Activated B cell treated with CpG ODN at 0.5 μM for 24 hours (primary cell): ENCODE measurements at places on chromosomes 1 and 21.
A peak's percentile ranks its signal among the peaks of the same experiment; 100 is the strongest.

- peaks cover 3% of the 10 kb centered on the region for H3K36me3 ChIP-seq
- peaks cover 3% of the 10 kb centered on the region for H3K4me1 ChIP-seq
- no peak overlapping the region for H3K4me3 ChIP-seq
- H3K27me3 ChIP-seq: no peaks in the 10 kb centered on the region
- no peak for DNase-seq
- H3K27ac ChIP-seq: no peak overlapping the region
These were observed 330.0 kb downstream of the PTPRC start for GRCh38 chr1:198968866-198969265.

GRCh38 chr1:45854724-45855123, 51.3 kb downstream of the MAST2 start:
- DNase-seq: no peak
- H3K4me3 ChIP-seq: no peak overlapping the region
- peaks cover 6% of the 10 kb centered on the region for H3K36me3 ChIP-seq
- H3K4me1 ChIP-seq: no peaks in the 10 kb centered on the region
- no peaks in the 10 kb centered on the region for H3K27me3 ChIP-seq
- H3K27ac ChIP-seq: no peak overlapping the region

DNA sequence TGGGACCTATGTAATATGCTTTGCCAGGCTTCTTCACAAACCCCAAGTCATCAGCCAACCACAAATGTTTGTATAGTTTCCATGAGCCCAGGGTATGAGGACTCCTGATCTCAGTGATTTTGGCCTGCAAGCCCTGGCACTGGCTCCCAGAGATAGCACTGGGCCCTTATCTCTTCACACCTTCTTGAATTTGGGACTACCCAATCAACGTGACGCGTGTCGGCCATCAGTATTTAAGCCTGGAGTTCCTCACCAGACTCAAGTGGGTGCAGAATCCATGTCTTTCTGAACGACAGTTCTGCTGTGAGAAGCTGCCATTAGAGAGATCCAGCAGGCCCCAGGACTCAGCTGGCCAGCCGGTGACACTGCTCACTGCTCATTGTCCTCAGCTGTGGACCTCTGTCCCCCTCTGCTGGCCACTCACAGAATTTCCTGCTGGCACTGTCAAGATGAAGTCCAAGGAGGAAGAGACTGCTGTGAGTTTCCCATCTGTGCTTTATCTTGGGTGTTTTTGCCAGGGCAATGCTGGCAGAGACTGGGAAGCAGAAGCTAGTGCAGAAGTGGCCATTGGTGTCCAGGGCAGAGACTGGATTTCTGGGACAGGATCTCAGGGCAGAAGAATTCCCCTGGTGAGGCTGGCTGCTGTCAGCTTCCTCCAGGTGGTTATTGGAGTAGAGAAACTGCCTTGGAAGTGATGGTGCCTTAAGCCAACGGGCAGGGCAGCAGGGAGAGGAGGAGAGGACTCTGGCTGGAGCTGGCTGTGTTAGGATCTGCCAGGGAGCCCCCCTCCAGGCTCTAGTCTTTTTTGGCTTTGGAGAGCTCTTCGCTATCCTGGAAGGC, 28.4 kb downstream of the TMCC2 start:
- no peaks in the 10 kb centered on the region for H3K4me1 ChIP-seq
- H3K27me3 ChIP-seq: peaks cover 3% of the 10 kb centered on the region
- no peak overlapping the region for H3K4me3 ChIP-seq
- H3K27ac ChIP-seq: no peak overlapping the region

- no peaks in the 10 kb centered on the region for H3K4me1 ChIP-seq
- H3K27me3 ChIP-seq: peaks cover 12% of the 10 kb centered on the region
- no peak overlapping the region for H3K27ac ChIP-seq
- no peak for DNase-seq
These were observed 133.7 kb upstream of the CTTNBP2NL start for GRCh38 chr1:112262316-112262715.

GRCh38 chr1:242467556-242468145, 56.8 kb downstream of the PLD5 start:
- no peak overlapping the region for H3K4me3 ChIP-seq
- H3K27ac ChIP-seq: no peak overlapping the region
- no peak for DNase-seq
- H3K4me1 ChIP-seq: peaks cover 4% of the 10 kb centered on the region
- no peaks in the 10 kb centered on the region for H3K36me3 ChIP-seq
- H3K27me3 ChIP-seq: peaks cover 9% of the 10 kb centered on the region

DNA sequence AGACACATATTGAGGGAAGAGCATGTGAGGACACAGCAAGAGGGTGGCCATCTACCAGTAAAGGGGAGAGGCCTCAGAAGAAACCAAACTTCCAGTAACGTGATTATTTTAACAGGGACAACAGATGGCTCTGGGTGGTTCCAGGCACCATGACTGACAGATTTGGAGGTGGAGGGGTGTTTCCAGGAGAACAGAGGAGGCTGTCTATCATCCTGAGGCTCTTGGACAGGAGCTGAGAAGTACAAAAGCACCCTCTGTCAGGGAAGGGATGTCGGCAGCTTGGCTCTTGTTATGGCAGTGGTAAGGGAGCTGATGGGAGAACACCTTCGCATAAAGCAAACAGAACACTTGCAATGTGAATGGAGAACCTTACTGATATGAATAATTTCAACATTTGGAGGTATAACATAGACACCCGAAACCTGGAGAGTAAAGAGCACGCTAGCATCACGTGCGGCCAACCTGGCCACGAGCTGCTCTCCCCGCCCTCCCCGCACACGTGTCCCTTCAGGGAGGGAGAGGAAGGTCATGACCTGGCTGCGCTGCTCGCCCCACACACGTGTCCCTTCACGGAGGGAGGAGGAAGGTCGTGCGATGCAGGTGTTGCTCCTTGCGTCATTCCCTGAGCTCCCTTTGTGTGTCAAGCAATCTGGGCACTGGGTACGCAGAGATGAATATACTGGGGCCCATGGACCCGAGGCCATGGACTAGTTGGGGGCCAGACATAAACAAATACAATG, 37.5 kb upstream of the NLRP3 start:
- peaks cover 3% of the 10 kb centered on the region for H3K4me1 ChIP-seq
- DNase-seq: no peak
- H3K4me3 ChIP-seq: no peak overlapping the region
- H3K27ac ChIP-seq: no peak overlapping the region

- H3K4me1 ChIP-seq: peaks cover 36% of the 10 kb centered on the region
- H3K27ac ChIP-seq: no peak overlapping the region
- H3K27me3 ChIP-seq: no peaks in the 10 kb centered on the region
- H3K4me3 ChIP-seq: no peak overlapping the region
- no peaks in the 10 kb centered on the region for H3K36me3 ChIP-seq
These were observed 8.1 kb upstream of the PLEKHM2 start for GRCh38 chr1:15676010-15676409.

DNA sequence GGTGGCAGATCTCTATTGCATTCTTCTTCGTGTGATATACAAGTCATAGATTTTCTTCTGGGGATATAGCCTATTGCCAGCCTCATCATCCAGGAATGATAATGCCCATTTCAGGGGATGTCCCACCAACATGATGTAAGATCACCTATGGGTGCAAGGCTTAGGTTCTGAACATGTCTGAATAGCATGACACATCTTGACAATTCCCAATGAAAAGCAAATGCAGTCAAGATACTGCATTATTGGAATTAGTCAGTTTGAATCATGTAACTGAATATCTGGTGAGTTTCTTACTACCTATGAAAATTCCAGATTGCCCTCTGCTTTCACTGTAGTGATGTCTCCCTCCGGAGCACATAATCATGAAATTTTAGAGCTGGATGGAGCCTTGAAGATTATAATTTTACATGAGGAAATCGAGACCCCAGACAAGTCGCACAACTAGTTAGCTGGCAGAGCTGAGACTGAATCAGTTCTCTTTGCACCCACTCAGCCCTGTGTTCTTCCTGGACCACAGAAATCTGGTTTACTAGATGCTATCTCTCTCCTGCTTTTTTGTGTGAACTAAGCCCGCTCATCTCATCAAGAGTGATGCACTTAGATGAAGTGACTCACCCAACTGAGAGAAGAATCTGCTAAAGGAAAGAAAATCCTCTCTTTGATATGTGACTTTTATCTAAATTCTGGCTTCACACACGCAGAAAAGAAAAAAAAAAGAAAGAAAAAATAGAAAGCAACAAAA, 65.0 kb downstream of the WDR64 start:
- H3K27me3 ChIP-seq: peaks cover 13% of the 10 kb centered on the region
- no peak for DNase-seq
- H3K4me3 ChIP-seq: no peak overlapping the region
- no peak overlapping the region for H3K27ac ChIP-seq
- H3K4me1 ChIP-seq: peaks cover 2% of the 10 kb centered on the region

DNA sequence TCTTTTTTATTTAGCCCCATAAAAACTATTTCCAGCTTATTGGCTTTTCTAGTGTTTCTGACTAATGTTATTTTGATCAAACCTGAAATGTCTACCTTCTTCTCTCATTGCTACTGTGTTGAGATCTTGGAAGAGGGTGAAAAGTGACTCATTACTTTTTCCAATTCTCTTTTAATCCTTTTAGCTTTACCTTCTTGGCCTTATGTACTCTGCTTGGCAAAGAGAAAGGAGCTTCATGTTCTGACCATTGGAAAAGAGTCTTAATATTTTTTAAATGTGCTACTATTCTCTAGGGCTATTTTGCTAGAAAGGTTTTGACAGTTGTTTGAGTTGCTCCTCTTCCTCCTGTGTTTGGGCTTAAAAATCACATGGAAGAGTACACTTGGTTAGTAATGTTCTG, 97.8 kb upstream of the CHODL start:
- H3K4me1 ChIP-seq: no peaks in the 10 kb centered on the region
- no peaks in the 10 kb centered on the region for H3K27me3 ChIP-seq
- H3K27ac ChIP-seq: no peak overlapping the region
- no peak overlapping the region for H3K4me3 ChIP-seq
- no peaks in the 10 kb centered on the region for H3K36me3 ChIP-seq
- no peak for DNase-seq

- peaks cover 3% of the 10 kb centered on the region for H3K27me3 ChIP-seq
- H3K36me3 ChIP-seq: no peaks in the 10 kb centered on the region
- H3K4me1 ChIP-seq: no peaks in the 10 kb centered on the region
- no peak overlapping the region for H3K4me3 ChIP-seq
- H3K27ac ChIP-seq: no peak overlapping the region
These were observed 128.2 kb downstream of the CACHD1 start for GRCh38 chr1:64598100-64598571.

- no peaks in the 10 kb centered on the region for H3K27me3 ChIP-seq
- H3K36me3 ChIP-seq: no peaks in the 10 kb centered on the region
- H3K27ac ChIP-seq: no peak overlapping the region
These were observed 451.2 kb upstream of the ADGRL4 start for GRCh38 chr1:79457562-79458224.

GRCh38 chr1:29836651-29837646, 600.6 kb downstream of the PTPRU start:
- H3K4me1 ChIP-seq: no peaks in the 10 kb centered on the region
- no peak overlapping the region for H3K27ac ChIP-seq
- peaks cover 6% of the 10 kb centered on the region for H3K27me3 ChIP-seq
- H3K36me3 ChIP-seq: no peaks in the 10 kb centered on the region

GRCh38 chr1:163875200-163875926, 553.6 kb downstream of the NUF2 start:
- H3K4me1 ChIP-seq: no peaks in the 10 kb centered on the region
- H3K27me3 ChIP-seq: no peaks in the 10 kb centered on the region
- no peak for DNase-seq
- H3K27ac ChIP-seq: no peak overlapping the region

DNA sequence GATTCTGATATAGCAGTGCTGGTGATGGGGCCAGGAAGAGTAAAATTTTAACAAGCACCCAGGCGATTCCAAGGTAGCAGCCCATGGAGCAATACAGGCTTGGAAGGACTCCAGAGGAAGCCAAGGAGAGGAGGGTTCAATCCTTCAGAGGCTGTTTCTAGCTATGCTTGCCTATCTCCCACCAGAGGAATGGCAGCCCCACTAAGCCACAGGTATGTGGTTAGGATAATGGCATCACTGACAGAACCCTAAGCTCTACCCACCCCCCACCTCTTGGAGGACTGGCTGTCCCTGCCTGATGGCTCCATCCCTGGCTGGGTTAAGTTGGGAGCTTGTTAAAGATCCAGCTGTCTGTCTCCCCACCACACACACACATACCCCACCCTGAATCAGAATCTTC, 19.3 kb upstream of the PTAFR start:
- H3K36me3 ChIP-seq: peaks cover 39% of the 10 kb centered on the region
- H3K27me3 ChIP-seq: no peaks in the 10 kb centered on the region
- peaks cover 19% of the 10 kb centered on the region for H3K4me1 ChIP-seq
- no peak overlapping the region for H3K27ac ChIP-seq
- no peak for DNase-seq

GRCh38 chr1:185578293-185578692, 155.9 kb upstream of the HMCN1 start:
- no peaks in the 10 kb centered on the region for H3K27me3 ChIP-seq
- no peak overlapping the region for H3K4me3 ChIP-seq
- no peak overlapping the region for H3K27ac ChIP-seq
- no peak for DNase-seq
- peaks cover 14% of the 10 kb centered on the region for H3K4me1 ChIP-seq

GRCh38 chr1:170676628-170677027, 12.7 kb downstream of the PRRX1 start:
- H3K4me3 ChIP-seq: no peak overlapping the region
- no peaks in the 10 kb centered on the region for H3K4me1 ChIP-seq
- peaks cover 19% of the 10 kb centered on the region for H3K27me3 ChIP-seq
- H3K36me3 ChIP-seq: no peaks in the 10 kb centered on the region

- H3K27me3 ChIP-seq: peaks cover 17% of the 10 kb centered on the region
- no peak for DNase-seq
- peaks cover 10% of the 10 kb centered on the region for H3K4me1 ChIP-seq
- H3K4me3 ChIP-seq: no peak overlapping the region
- no peak overlapping the region for H3K27ac ChIP-seq
These were observed 2.2 kb upstream of the HFM1 start for GRCh38 chr1:91406773-91407389.

DNA sequence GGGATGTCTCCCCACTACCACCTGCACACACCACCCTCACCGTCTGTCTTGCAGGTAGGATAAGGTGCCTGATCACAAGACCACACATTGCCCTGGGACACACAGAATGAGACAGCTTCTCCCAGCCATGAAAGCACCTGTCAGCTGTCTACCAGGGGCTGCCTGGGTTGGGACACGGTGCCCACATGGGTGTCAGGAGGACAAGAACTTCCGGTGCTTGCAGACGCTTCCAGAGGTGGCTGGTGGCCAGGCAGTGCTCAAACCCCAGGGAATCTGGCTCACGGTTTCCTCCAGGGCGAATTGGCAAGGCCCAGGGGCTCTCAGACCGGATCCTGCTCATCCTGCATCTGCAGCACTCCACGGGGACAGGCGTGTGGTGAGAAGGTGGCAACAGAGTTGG, 182.6 kb upstream of the ARHGEF16 start:
- H3K36me3 ChIP-seq: no peaks in the 10 kb centered on the region
- H3K4me3 ChIP-seq: no peak overlapping the region
- no peak for DNase-seq
- no peaks in the 10 kb centered on the region for H3K27me3 ChIP-seq
- H3K4me1 ChIP-seq: no peaks in the 10 kb centered on the region

- no peak for DNase-seq
- H3K27ac ChIP-seq: peak overlapping the region; percentile 9
- H3K4me1 ChIP-seq: no peaks in the 10 kb centered on the region
These were observed 19.2 kb downstream of the MAB21L3 start for GRCh38 chr1:116130356-116130755.

DNA sequence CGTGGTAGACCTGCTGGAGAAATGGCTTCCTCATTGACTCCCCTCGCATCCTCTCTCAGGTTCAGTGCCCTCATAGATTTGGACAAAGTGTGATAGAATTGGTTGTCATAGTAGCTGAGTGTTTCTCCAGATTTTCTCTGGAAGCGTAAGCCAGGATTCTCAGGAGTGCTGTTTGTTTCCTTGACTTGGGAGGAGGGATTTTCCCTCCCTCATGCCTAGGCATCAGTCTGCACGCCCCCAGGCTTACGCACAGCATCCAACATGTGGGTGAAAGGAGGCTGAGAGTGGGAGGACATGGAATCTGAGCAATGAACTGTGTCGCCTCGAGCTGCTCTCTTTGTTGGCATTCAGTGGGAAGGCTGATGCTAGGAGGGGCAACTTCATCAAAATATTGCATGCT, 503.5 kb downstream of the LTN1 start:
- no peaks in the 10 kb centered on the region for H3K4me1 ChIP-seq
- H3K27me3 ChIP-seq: no peaks in the 10 kb centered on the region
- no peak for DNase-seq
- H3K27ac ChIP-seq: no peak overlapping the region
- H3K4me3 ChIP-seq: no peak overlapping the region
